ENCODE measurements at places on chromosomes 5 and 9.

DNA sequence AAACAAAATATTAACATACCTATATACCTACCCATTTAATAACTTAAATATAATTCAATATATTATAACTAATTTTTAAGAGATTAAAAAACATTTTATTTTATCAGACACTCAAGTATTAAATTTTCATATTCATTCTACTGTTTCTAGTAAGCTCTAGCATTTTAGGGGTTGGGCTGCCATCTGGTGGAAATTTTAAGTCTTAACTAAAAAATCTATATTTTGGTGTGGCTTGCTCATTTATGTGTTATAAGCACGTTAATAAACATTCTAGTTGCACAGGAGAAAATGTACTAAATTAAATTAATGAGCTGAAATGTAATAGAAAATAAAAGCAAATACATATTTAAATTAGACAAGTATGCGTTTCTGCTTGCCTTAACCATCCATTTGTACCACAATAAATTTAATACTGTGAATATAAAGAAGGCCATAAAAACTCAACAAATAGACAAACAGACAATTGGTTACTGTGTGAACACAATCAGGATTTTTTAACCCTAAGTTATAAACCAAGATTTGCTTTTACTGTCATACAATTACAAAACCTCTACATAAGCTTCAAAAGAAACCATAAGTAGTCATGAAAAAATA, 1728.3 kb upstream of the CDH9 start:
- DNase-seq, result no peak

GRCh38 chr5:113227798-113228197, 207.0 kb downstream of the TSSK1B start:
- DNase-seq, result no peak

- no peak for DNase-seq
Measured at GRCh38 chr9:130981756-130982137, 27.2 kb upstream of the LAMC3 start.

DNA sequence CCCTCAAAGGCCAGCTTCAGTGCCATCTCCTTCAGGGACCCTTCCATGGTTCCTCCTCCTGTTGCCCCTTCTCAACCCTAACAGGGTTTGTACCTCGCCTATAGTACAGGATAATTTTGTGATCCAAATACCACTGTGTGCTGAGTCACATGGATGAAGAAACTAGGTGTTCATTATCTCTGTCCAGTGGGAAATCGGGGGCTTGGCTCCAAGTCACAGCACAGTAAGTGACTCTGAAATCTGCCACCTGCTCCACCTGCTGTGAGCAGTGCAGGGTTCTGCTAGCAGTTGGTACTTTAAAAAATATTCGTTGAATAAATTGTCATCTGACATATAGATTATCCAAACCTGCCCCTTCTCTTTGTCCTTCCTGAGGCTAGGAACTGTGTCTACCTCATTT, 123.2 kb upstream of the OTULINL start:
- no peak for DNase-seq

DNA sequence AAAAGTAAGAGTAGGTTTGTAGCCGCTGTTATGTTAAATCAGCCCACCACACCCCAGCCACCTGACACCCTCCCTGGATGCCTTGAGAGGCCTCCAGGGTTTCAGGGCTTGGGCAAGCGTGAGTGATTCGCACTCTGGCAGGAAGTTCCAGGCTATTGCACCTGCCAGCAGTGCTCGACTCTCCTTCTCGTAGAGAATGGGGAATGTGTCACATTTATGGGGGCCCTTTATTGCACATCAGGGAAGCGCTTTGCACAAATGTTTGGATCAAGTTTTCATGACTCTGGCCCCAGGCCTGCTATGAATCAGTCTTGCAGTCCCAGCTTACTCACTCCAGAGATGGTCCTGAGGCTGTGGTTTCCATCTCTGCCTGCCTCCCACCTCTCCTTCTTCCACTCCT, 66.1 kb upstream of the ADRA1B start:
- DNase-seq, result peak; percentile 39

DNA sequence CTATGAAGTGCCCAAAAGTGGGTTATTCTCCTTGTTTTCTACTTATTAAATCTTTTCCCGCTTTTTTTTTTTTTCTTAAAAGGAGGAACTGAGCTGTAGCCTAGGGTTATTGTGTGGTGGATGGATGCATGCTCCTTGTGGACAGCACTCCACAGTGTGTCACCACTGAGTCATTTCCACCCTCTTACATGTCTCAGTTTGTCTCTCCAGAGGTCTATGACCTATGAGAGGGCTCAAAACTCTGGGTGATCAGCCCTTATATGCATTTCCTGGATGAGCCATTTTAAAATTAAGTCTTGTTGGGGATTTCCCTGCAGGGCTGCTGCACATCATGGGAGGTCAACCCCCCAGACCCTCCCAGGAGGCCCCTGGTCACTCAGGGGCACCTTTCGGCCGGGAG, 102.2 kb upstream of the MOCS2 start:
- DNase-seq, result no peak

GRCh38 chr5:103486739-103487138, 75.8 kb downstream of the NUDT12 start:
- DNase-seq, result no peak
